Fibroblast of skin of back (primary cell): ENCODE measurements at places on chromosomes 3 and 15.
A peak's percentile ranks its signal among the peaks of the same experiment; 100 is the strongest.

DNA sequence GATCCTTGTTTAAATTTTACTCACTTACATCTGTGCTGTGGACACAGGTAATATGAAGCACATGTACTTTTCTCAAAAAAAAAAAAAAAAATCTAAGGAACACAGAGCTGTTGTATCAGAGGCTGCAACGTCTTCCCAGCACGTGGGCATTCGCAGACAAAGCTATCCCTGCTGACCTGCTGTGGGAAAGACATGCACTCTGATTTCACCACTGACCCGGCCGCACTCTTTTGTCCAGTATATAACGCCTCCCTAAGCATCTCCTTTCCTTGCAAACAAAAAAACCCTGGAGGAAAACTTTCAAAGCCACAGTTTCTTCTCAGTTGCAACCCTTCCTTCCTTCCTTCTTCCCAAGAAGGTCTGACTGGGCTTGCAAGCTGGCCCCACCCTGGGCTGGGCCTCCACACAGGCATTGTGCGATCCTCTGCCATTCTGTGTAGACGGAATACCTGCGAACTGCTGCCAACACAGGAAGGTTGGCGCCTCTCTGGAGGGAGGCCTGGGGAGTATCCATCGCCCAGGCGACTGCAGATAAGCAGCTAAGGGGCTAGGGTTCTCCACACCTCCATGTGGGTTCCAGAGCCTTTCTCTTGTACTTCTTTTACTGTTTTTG, 50.8 kb downstream of the SLC12A8 start:
- no peak for DNase-seq

DNA sequence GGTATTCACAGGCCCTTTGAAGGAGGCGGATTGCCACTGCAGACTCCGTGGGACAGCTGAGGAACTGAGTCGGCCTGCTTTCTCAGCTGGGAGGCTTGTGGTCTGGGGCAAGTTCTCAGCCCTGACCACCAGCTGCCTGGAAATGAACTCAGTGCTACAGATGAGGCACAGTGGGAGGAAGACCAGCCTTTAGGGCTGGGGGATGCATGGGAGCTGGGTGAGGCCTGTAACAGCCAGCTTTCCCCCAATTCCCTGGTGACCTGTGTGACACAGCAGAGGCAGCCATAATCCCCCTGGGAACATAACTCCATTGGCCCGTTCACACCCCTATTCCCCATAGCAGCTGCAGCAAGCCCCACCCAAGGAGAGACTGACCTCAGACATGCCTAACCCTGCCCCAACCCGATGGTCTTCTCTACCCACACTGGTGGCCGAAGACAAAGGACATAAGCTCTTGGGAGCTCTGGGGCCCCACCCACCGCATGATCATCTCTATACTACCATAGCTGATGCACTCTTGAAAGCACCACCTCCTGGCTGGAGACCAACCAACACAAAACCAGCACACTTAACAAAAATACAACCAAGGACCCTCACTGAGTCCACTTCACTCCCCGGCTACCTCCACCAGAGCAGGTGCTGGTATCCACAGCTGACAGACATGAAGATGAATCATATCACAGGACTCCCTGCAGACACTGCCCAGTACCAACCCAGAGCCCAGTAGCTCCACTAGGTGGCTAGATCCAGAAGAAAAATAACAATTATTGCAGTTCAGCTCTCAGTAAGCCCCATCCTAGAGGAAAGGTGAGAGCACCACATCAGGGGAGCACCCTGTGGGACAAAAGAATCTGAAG, 24.9 kb downstream of the ZMAT3 start:
- peak; percentile 21 for DNase-seq

GRCh38 chr3:150925751-150926201, 20.5 kb upstream of the MINDY4B start:
- peak; percentile 25 for DNase-seq

GRCh38 chr3:127730171-127730570, 57.4 kb downstream of the ABTB1 start:
- DNase-seq, result no peak

DNA sequence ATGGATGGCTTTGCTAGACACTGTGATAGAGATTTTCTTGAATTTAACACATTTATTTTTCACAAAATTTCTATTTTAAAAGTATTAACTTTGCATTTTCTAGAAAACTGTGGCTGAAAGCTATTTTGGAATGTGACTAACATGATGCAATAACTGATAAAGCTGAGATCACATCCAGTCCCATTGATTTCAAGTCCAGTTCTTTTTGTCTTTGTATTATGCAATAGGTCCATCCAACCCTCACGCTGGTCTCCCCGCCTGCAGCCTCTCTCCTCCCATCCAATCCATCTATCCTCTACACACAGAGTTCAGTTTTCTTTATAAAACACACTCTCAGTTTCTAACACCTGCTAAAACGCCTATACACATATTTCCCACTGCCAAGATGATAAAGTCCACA, 178.8 kb downstream of the CNTN3 start:
- DNase-seq, result no peak

GRCh38 chr3:5194801-5195509, 7.4 kb downstream of the EDEM1 start:
- DNase-seq, result peak; percentile 71

DNA sequence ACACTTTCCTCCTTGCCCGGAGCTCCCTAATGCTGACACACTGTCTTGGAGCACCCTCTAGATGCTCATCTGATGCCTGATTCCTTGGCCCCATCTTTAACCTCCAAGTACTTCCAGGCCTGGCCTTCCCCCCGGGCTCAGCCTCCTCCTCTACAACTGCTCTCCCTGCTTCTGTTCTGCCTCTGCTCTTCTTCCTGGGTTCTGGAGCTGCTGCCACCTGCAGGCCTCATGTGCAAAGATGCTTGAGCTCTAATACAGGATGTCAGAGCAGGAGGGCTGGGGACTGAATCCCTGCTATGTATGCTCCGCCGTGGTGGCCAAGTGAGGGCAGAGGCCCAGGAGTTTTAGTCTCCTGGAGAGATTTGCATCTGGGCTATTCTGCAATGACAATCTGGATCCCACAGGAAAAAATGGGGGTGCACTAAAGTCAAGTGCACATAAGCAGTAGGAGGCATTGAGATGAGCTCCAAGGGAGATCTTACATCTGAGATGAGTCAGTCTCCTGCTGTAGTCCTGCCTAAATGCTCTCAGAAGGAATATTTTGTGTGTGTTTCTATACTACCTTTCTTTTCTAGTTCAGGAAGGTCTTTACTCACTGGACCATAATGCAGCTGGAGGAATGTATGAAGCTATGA, 296.3 kb downstream of the UACA start:
- peak; percentile 63 for DNase-seq

DNA sequence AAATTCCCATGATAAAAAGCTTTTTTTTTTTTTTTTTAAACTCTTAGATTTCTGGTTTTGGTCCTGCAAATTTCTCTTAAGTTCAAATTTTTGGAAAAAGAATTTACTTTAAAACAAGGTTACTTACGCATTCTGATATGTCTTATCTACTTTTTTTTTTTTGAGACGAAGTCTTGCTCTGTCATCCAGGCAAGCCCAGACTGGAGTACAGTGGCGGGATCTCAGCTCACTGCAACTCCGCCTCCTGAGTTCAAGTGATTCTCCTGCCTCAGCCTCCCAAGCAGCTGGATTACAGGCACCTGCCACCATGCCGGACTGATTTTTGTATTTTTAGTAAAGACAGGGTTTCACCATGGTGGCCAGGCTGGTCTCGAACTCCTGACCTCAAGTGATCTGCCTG, 83.2 kb downstream of the RASA2 start:
- no peak for DNase-seq

- no peak for DNase-seq
Observed at GRCh38 chr3:154781595-154781994, 298.5 kb upstream of the MME start.

GRCh38 chr3:114874522-114874971, 272.5 kb downstream of the ZBTB20 start:
- DNase-seq, result no peak

DNA sequence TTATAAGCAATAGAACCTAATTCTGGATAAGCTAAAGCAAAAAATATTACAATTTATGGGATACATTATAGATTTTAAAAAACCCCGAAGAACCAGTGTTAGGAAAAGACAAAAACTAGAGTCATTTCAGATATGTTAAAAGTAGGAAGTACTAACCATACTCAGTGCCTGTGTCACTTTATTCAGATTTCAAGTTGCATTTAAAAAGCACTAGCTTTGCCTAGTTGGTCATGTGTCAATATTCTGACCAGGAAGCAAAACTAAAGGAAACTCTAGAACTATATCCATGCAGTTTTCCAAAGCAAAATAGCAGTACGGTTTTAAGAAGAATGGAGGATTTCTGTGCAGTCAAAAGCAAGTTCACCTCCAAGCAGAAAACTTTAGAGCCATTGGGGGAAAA, 88.4 kb downstream of the RAP2B start:
- DNase-seq, result no peak

DNA sequence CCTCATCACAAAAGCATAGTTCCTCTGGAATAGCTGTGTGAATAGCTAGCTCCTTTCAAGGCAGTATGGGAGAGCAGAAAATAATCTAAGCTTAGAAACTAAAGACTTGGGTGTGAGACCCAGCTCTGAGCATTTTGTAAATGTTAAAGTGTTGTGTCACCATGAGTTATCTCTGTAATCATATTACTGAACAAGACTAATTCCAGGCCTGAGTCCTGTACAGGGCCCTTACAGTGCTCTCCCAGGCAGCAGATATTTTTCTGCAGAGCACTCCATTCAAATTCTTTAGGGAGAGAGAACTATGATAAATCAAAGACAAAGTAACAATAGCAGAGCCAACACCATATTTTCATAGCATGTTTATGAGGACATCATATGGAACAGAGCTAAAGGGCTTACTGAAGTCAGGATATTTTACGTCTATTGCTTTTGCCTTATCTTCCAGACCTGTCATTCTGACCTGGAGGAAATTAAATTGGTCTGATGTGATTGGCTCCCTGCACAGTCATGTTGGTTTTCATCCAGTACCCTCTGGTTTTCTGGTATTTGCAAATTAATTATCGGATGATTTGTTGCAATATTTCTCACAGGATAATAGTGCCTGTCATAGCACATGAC, 172.6 kb upstream of the PPP2R3A start:
- DNase-seq, result no peak

DNA sequence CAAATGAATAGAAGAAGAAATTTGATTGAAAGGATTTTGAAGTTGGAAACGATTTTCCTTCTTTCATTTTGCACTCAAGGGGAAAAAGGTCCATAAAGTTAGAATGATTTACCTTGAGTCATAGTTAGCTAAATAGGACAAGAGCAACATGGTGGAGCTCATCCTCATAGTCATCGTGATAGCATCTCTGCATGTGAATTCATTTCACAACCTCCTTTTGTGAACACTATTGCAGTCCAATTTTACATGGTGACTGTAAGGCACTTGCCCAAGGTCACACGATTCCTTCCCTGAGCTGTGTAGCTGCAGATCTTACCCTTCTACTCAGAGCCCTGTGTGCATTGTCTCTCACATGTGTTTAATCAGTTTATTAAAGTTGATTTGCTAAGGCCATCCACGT, 359.8 kb upstream of the C2CD4B start:
- no peak for DNase-seq

DNA sequence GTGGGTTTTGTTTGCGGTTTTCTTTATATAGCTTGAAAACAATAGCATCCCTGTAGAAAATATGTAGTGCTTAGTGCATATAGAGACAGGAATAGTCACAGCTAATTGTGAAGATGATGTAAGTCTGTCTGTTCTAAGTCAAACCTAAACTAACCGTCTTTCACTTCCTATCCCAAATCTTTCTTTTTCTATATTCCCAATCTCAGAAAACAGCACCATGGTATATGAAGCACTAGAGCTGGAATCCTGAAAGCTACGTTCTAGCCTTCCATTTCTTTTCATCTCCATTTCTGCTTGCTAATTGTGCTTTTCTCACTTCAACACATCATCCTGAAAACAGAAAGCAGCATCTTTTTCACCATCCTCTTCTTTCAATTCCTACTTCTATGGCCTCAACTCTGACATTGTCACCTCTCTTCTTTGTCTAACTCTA, 1235.5 kb downstream of the ROBO2 start:
- no peak for DNase-seq

DNA sequence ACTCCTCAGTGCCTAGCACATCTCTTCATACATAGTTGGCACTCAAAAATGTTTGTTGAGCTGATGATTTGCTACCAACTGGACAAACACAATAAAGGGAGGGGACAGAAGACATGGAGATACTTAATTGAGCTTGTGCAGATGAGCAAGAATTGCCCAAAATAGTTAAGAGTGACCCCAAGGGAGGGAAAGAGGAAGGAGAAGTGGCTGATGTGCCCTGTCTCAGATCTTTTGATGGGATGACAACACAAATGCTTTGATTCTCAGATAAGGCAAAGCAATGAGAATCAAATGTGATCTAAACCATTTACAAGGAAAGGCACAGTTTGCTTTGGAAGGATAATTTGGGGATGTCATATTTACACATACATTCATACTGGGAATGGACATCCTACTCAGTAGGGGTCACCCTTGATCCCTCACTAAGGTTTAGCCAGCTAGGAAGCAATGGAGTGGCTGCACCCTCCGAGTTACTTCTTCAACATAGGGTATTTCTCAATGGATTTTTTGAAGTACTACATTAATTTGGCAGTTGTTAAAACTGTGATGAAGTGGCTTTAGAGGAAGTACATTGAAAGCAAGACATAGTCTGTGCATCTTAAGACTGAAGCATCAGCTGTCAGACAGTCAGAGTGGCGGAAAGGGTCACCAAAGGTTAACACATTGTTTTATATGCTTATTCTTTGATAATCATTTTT, 21.9 kb upstream of the SSR3 start:
- DNase-seq, result no peak

DNA sequence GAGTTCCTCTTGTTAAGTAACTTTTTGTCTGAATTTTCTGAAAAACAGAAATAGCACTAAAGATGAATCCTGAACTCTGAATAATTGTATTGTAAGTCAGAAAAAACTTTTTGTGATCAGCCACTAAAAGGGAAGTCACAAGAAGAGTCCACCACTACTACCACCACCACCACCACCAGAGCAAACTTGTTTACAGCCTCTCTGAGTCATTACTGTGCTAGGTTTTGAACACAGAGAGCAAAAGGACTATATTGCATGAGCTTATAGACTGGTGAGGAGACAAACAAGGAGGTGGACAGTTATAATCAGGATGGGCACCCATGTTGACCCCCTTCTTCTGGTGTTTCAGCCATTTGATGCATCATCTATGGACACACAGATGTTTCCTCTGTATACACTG, 141.7 kb downstream of the IL5RA start:
- DNase-seq, result no peak

DNA sequence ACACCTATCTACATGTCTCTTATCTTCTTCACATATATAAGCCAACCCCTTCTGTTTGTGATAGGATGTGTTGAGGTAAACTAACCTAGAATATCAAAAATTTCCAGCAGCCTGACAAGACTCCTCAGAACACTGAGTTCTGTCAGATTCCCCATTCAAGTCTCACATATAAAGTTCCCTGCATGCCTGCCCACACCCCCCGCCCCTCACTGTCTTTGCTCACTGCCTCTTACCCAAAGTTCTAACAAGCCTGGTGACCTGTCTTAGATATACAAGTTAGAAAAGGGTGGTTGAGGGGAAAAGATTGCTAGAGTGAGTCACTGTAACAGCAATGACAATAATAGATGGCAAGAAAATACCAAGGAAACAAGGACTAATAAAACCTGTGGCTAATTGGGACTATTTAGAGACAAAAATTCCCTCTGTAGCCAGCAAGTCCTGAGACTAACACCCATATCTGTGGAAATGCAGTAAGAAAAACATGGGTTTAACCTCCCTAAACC, 40.1 kb downstream of the FBXO22 start:
- peak; percentile 38 for DNase-seq
